Neural progenitor cell (in vitro differentiated cells): ENCODE measurements at places on chromosomes 4 and X. TPM values are rescaled to one million over a fixed set of nuclear protein-coding genes. Genes with fewer than 3 reads are reported as not detected.

- no peak for DNase-seq
These were observed 6.4 kb downstream of the CXCL3 start for GRCh38 chr4:74032064-74032463.

DNA sequence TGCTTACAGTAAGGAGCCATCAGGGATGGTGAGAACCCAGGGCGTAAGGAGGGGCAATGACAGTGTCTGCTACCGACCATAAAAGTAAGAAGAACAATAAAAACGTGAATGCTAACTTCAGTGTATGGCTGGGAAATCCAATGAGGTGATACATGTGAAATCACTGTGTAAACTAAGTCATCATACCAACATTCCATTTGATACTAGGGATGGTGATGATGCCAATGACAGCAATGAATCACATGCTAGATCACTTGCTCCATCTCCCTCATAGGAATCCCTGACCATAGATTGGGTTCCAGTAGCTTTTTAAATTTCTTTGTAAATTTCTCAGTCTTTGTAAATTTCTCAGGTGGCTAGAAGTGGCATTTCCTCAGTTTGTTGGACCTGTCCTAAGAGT lies 146.3 kb downstream of the SMIM20 start:
- DNase-seq = no peak

DNA sequence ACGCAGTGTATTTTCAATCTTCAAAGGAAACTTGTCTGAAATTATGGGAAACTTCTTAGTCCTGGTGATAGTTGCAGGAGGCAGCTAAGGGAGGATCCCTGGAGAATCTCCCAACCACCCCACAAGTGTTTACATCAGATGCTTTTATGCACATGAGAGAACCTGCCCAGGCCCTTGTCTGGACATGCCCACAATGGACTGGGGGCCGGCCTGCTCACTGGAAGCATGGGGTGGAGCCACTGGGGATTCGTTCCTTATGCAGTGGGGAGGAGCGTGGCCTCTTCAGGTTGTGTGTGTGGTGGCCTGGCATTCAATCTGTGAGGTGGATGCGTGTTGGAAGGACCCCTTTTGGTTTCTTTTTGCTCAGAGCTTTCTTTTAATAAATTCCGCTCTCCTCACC lies 398.7 kb upstream of the PPP1R2C start:
- DNase-seq = no peak

GRCh38 chr4:26412381-26413372 lies 77.6 kb downstream of the CCKAR start:
- peak; percentile 1 for DNase-seq

DNA sequence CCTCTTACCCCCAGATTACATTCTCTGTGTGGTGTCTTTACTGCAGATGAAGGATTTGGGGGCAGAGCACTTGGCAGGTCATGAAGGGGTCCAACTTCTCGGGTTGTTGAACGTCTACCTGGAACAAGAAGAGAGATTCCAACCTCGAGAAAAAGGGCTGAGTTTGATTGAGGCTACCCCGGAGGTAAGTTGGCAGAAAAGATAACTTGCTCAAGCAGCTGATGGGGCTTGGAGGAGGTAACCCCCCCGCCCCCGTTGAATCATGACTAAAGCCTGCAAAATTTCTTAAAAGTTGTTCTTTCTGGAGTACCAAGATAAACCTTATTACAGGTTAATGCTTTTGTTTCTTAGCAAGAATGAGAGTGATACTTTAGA lies 1.5 kb downstream of the CCNG2 start:
- DNase-seq = no peak

GRCh38 chrX:108312011-108312410 lies 126.2 kb downstream of the COL4A6 start:
- DNase-seq = no peak

DNA sequence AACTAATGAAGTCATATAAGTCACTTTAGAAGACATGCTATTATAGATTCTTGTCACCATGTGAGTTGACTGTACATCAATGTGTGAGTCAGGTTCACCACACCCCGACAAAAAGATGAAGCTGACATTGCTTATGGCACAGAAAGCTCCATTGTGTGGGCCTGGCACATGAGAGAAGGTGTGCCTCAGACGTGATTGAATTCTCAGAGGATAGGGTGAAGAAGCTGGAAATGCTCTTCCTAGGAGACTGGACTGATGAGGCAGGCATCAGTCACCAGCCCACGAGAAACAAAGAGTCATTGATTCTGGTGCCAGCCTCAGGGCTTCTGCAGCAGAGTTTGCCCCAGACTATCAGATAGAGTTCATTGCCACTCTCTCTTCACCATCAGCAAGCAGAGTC lies 35.9 kb upstream of the LRAT start:
- no peak for DNase-seq

- no peak for DNase-seq
These were observed 54.7 kb upstream of the MYOZ2 start for GRCh38 chr4:119080721-119081541.

DNA sequence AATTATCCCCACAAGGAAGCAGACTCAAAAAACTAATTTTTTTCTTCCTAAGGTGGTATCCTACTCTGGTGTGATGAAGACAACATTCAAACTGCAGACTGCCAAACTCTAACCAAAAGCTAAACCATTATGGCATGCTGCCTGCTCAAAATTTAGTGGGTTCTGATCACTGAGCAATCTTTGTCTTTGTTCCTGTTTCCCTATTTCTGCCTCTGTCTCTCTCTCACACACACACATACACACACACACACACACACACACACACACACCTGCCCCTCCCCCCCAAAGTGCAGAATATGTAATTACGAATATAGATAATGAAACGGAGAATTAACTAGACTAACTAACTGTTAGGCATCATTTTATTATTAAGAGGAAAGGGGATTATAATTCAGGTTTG lies 1278.6 kb downstream of the PCDH7 start:
- DNase-seq = no peak

GRCh38 chr4:82419451-82419850 lies 10.8 kb downstream of the HNRNPDL start:
- DNase-seq = no peak

GRCh38 chrX:39499996-39500395 lies 597.8 kb downstream of the BCOR start:
- no peak for DNase-seq

- no peak for DNase-seq
These were observed 35.8 kb downstream of the MBNL3 start for GRCh38 chrX:132452911-132453550.

- no peak for DNase-seq
These were observed 2.4 kb downstream of the LONRF3 start for GRCh38 chrX:118976599-118977340.

DNA sequence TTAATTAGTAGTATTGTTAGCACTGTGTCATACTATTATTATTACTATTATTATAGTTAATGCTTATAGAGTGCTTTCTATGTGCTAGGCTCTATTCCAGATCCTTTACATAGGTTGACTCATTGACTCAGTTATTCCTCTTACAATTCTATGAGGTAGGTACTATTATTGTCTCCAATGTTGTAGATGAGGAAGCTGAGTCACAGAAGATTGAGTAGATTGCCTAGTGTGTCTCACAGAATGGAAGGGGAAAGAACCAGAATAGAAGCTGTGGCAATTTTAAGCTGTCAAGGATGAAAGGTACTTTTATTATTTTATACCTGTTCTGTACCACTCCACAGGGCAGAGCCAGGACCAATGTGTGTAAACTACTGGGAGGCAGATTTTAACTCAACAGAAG lies 1.9 kb upstream of the TCEAL1 start:
- DNase-seq = no peak

DNA sequence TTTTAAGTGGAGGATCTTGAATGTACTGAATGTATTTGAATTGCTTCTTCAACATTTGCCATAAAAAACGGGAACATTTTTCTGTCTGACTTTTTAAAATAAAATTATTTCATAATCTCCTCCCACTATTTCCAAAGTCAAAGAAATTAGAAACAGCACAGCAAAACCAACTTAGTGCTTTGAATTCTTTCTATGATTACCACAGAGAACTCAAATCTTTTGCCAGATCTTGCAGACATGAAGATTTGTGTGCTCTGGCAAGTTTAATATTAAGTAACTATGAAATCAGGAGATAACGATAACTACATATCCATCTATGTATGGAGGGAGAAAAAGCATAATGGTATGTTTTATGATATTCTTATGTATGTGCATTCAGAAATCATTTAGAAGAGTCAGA lies 982.2 kb downstream of the PCDH7 start:
- no peak for DNase-seq

ASB12 gene
- 0.19 TPM in 1 of 2 replicates, not detected in the other for total RNA-seq

HMGB3 gene
- total RNA-seq = 86.6 and 187 TPM in 2 replicates

RFC1 gene
- 67.0 and 123 TPM in 2 replicates for total RNA-seq

PDK3 gene
- total RNA-seq = 50.3 and 100 TPM in 2 replicates

RHOXF1 gene
- not detected in 2 replicates for total RNA-seq

SLC10A6 gene
- total RNA-seq = not detected in 2 replicates

SSX2B gene
- not detected in 2 replicates for total RNA-seq

PRRG3 gene
- total RNA-seq = 1.9 and 2.0 TPM in 2 replicates

TMLHE gene
- 18.6 and 27.6 TPM in 2 replicates for total RNA-seq

SH3BGRL gene
- 79.8 and 127 TPM in 2 replicates for total RNA-seq

TCP11X2 gene
- total RNA-seq = 0.88 and 1.1 TPM in 2 replicates

CT45A1 gene
- total RNA-seq = not detected in 2 replicates

TRAM1L1 gene
- total RNA-seq = 4.5 and 8.4 TPM in 2 replicates

CXCL11 gene
- total RNA-seq = not detected in 2 replicates
